ENCODE measurements at places on chromosomes 6 and 20.

DNA sequence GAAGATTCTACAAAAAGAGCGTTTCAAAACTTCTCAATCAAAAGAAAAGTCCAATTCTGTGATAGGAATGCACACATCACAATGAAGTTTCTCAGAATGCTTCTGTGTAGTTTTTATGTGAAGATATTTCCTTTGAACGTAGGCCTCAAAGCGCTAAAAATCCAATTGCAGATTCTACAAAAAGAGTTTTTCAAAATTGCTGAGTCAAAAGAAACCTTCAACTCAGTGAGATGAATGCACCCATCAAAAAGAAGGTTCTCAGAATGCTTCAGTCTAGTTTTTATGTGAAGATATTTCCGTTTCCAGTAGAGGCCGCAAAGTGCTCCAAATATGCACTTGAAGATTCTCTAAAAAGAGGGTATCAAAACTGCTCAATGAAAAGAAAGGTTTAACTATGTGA lies 319.7 kb upstream of the DEFB115 start:
- no peak for DNase-seq

DNA sequence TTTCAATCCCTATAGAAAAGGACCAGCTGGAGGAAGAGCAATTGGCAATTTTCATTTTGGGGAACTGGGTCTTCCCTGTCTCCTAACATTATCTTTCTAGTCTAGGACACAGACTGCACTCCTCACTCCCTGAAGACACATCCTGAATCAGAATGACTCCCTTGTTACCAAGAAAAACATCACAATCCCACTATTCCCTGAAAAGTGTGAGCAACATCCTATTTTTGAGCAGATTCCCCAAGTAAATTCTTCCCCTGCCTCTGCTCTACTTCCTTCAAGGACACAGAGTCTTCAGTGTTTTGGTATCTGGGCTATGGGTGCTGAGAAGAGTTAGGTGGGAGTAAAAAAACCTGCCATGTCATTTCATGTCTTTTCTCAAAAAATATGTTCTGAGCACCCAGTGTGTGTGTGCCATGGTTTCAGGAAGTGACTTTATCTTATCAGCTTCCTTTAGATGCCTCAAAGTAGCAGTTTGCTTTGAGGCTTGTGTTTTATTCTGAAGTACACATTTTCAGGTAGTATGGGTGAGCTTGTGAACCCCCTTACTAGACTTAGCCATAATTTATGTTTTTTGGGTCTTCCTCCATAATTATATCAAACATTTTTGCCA lies 12.4 kb downstream of the LAMA4 start:
- DNase-seq = no peak

DNA sequence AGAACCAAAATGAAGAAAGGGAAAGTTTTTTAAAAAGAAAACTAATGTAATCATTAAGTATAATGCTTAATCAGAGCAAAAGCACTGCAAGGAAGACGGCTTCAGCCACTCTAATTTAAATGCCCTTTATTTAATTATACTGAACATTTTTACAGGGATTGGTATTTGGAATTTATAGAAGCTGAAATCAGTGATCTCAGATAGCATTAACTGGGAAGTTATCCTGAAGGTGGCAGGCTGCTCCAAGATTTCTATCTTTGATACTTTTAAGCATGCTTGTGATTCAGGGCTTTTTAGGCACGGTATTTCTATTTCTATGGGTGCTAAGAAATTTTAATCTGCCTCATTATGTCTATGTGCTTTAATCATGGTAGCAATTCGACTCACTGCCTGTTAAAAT lies 1.3 kb upstream of the NDUFAF4 start:
- peak; percentile 38 for DNase-seq

DNA sequence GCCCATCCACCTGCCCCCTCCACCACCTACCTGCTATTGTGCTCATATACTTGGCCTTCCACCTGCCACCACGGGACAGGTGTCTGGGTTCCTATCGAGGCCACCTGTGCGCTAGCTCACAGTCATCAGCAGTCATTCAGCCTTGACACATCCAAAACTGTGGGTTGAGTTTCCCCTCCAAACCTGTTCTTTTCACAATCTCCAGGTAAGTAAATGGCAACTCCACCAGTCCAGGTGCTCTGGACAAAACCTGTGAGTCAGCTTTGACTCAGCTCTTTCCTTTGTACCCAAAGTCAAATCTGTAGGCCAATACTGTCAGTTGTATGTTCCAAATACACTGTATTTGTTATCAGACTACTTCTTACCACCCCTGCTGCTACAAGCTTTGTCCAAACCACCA lies 52.6 kb downstream of the SPTLC3 start:
- DNase-seq = no peak

- DNase-seq = no peak
Observed at GRCh38 chr6:21514288-21514687, 79.3 kb upstream of the SOX4 start.

DNA sequence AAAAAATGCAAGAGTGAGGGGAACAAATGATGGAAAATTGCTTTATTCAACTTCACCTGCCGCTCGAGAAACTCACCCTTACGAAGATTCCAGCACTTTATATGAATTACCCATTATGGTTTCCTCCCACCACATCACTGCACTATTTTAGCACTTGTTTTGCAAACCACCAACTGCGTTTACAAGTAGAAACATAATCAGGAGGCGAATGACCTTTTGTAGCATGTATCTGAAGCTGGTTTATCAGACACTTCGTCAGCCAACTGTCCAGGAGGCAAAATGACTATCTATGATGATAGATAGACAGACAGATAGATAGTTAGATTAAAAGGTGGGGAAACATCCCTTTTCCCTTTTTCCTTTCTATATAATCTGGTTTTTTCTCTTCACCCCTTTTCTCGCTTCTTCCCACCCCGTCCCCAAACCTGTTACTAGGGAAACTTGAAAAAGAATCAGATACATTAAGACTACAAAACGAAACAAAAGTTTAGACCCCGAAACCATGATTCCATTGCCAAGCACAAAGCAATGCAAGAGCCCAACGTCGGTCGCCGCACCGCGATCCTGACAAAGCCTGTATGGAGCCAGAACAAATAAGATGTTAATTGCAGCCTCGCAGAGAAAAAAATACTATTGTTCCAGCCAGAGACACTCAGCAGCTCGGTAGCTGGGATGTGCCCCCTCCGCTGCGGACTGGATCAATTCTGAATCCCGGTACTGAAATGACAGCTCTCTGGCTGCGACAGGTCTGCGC lies 933 bp upstream of the ADGRB3 start:
- no peak for DNase-seq

- DNase-seq = no peak
Observed at GRCh38 chr6:5749651-5750215, 257.0 kb downstream of the NRN1 start.

DNA sequence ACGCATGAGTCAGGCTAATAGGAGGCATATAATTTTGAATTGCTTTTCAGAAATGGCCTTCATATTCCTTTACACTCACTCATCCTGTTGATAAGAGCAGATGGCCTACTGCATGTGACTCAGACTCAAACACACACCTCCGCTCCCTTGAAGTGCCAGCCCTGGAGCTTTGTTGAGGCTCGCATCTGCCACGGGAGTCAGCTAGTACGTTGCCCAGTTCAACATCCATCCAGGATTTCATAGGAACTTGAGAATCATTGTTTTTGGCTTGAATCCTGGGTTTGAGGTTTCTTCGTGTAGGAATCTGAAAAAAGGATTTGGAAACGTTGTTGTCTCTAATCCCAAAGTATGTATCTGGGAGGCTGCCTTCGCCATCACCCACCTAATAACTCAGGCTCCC lies 87.4 kb upstream of the JAG1 start:
- DNase-seq = no peak

DNA sequence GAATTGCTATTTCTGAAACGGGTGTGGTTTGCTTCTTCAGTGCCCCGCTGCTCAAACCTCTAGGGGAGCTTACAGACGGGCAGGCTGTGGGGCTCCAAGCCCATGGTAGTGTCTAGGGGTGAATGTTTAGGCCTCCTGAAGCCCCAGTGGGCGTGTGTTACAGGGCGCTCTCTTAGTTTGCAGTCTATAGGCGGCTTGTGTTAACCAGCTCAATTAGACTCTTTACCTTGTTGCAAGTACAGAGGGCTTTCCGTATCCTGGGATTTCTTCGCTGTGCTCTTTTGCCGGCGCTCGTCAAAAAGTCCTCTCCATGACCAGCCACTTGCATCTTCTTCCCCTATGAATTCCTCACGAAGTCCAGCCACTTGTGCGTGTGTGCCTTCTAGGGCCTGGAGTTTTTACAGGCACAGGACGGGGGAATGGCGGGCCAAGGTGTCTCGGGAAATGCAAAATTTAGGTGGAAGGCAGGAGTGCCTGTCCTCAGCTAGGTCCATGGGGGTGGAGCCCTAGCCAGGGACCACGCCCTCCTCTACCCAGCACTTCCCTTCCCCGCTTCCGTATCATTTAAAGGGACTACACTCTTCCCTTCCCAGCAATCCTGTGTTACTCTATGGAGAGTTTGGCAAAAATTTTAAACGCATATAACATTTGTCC lies 94.5 kb downstream of the HTR1B start:
- DNase-seq = no peak

DNA sequence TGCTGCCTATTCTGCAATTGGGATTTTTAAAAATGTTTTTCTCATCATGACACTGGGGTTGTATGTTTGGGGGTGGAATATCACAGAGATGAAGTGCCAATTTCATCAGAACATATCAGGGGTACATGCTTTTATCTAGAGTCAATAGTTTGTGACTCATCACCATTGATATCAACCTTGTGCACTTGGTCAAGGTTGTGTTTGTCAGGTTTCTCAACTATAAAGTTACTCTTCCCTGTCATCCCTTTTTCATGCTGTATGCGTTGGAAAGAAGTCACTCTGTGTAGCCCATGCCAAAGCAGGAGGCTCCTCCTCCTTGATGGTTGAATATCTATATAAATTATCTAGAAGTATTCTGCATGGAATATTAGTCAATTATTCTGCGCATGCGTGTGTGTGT lies 145.4 kb upstream of the TSHZ2 start:
- no peak for DNase-seq

DNA sequence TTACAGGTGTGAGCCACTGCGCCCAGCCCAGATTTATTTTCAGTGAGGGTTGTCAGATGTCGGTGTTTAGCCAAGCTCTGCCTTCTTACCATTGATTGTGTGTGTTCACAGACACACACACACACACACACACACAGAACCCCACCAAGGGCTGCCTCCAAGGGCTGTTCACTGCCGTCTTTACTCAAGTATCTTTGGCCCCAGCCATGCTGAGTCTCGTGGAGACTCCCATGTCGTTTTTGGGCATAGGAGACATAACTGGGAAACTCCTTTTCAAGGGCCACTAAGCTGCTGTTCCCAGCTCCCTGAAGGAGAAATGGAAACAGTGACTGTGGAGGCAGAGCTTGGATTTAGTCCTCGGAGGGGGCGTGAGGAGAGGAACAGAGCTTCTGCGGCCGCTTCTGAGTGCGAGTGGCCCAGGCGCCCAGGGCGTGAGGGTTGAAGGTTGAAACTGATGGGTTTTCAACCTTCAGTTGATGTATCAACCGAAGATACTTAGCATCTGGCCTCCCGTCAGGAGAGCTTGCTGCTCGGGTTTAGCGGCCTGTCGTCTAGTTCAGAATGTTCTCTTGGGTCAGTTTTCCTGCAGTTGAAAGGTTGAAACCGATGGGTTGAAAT lies 243.6 kb downstream of the TTLL2 start:
- no peak for DNase-seq

GRCh38 chr20:21719592-21720214 lies 14.2 kb downstream of the PAX1 start:
- DNase-seq = peak; percentile 28

DNA sequence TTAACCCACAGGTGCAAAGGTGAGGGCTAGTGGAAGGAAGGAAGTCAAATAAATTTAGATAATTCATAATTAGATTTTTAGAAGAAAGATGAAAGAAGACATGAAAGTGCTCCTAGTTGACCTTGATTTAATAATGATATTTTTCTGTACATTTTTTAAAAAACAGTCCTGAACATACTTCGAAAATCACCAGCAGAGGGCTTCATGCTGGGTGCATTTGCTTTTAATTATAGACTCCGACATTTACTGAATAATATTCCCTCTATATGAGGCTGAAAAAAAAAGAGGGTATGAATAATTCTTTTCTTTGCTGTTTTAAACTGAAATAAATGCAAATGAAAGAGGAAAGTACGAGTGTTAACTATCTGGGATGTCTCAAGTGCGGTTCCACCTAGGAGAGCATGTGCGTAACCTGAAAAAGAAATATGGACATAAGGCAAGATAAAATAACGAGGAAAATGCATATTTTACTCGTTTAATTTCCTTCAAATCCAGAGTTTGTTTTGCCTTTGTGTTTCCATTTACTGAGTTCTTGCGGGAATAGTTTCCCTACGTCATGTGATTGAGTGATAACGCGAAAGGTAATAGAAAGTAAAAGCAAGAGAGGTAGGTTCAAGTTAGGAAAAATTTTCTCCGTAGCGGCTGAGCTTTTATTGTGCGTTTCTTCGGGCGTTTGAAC lies 3.1 kb upstream of the TFAP2B start:
- DNase-seq = peak; percentile 66

GRCh38 chr6:74753883-74754600 lies 451.8 kb downstream of the COL12A1 start:
- DNase-seq = no peak

DNA sequence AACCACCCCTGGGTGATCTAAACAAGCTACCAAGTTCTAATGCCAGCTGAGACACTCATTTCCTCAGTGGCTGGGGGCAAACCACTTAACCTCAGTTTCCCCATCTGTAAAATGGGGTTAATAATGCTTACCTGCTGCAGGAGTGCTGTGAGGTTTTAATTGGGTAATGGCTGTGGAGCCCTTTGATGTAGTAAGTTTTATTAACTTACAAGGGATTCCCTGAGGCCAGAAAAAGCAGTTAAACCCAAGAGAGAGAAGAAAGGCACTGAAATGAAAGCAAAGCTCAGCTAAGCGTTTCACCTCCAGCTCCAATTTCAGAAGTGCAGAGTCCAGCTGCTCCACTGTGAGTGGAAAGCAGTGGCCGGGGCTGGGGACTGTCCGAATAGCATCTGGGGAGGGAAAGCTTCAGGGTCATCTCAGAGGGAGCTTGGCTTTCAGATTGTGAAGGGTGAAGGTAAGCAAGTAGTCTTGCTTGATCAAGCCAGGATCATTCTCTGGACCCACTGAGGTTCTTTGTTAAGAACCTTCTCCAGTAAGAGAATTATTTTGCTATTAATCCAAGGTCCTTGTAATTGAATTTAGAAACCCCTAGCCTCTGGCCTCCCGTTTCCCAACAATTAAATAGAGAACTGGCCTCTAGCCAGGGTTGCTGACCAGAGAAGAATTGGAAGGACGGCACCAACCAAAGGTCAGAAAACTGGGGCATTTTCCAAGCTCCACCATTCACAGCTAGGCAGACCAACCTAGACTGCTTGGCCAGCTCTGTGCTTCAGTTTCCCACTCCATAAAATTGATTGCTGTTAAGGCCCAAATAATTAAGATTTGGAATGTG lies 20.9 kb upstream of the TCP11 start:
- no peak for DNase-seq

DNA sequence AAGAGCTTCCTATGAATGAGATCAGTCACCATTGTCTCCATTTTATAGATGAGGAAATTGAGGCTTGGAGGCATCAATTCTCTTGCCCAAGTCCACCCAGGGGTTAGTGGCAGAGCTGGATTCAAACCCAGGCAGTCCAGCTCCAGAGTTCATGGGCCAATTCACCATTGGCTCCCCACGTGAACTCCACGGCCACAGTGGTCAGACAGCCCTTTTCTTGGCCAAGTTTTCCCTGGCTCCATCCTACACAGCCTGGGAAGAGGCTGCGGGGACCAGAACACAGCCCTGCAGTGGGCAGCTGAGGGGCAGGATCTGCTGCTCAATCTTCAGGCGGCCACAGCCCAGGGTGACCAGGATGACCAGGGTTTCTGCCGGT lies 20.5 kb downstream of the TGM2 start:
- DNase-seq = no peak

Measured in kidney glomerular epithelial cell (primary cell).